Epithelial cell of esophagus (primary cell): ENCODE measurements at places on chromosomes 7 and 10.

GRCh38 chr7:36023033-36023560 lies 130.0 kb upstream of the EEPD1 start:
- no peak for DNase-seq

GRCh38 chr10:70367195-70367796 lies 15.1 kb downstream of the LRRC20 start:
- DNase-seq, result peak; percentile 57

DNA sequence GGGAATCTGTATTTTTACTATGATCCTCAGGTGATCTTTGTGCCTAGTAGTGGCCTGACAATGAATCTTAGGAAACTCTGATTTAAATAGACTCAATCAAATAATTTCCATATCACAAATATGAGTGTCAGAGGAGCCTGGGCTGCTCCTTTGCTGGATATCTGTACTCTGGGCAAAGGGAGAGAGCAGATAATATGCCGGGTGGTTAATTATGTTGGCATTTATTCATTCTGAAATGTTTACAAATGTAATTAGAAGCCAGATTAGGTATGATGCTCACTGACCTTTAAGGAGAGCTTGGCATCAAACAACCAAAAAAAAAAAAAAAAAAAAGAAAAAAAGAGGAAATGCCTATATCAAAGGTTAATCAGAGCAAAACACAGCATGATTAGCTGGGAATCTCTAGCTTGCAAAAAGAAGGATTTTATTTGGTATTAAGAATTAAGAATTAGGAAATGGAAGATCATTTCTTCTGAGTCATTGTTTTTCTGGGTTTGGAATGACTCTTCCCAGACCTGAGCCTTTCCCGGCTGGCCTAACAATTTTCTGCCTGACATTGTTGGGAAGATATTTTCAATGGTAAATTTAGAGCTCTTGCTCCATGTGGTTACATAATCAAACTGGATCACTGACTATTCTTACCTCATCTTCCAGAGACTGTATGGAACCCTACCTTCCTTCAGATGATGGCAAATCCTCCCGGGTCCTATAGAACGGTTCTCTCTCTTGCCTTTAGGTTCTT lies 365.3 kb downstream of the REEP3 start:
- DNase-seq, result no peak

DNA sequence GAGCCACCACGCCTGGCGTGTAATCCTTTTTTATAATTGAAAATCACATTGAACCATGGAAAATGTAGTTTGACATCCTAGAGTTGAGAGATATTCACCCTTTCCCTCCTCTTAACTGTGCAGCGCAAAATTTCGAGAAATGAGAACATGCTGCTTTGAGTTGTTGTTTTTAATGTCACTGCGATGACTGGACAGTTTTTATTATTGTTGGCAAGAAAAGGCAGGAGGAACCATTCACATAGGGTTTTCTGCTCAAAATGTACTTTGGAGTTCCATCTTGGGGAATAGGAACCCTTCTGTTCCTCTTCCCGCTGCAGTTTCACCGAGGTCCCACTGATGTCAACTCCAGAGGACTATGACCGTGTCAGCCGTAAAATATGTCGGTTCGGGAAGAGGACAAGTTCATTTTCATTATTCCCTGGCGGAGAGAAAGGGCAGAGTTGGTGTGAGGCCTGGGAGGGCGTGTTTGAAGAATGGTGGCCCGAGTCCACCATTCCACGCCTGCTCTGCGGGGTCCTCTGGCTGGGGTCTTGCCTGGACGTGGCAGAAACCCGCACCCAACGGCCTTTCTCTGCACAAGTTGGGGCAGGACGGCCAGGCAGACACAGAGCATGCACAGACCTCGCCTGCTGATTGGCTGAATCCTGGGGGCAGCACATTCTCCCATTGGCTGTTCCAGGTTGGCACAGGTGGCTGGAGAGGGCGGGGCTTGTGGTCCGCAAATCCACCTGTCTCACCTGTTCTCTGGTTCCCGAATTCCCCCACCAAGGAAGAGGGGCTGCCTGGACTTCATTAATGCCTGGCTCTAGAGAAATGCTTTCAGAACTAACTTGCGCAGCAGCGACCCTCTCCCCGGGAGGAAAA lies 105.1 kb upstream of the TCF7L2 start:
- DNase-seq, result no peak

- DNase-seq, result no peak
Measured at GRCh38 chr10:106083572-106083971, 1080.9 kb downstream of the SORCS1 start.

- no peak for DNase-seq
Measured at GRCh38 chr7:152931633-152932032, 172.1 kb downstream of the ACTR3B start.

DNA sequence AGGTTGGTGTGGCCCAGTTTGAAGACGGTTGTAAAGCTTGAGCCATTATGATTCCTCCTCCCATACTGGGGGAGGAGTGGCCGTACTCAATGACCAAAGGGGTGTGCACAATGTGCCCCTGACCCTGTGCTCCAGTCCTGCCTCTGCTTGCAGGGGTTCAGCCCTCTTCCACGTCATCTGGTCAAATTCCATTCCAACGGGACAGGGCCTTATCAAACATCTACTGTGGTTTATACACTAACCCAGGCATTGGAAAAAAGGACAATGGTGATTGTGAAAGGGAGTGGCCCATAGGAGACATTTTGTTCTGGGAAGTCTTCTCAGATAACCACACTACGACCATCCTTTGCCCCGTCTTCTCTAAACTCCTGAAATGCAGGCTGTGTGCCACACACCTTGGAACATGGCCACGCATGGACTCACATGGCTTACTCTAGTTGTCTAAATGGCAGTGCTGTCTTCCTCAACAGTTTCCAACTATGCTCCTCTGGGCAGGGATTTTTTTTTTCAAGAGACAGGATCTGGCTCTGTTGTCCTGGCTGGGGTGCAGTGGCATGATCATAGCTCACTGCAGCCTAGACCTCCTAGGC lies 103.0 kb downstream of the JCAD start:
- DNase-seq, result no peak

DNA sequence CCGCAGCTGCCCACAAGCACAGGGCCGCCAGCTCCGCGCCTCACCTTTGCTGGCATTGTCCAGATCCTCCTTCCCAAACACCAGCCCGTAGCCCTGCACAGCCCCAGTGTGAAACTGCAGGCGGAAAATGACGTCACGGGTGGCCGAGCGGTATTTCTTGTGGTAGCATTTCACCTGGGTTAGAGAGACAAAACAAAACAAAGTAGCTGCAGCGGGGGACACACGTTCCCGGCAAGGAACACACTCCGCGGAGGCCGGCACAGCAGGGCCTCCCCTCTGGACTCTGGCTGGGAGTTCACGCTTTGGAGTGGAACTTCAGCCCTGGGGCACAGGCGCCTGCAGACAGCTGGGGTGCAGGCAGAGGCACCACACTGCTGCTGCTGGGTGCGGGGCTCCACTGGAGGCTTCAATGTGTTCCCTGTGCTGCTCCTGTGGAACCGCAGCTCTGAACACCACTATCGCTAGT lies 181.1 kb downstream of the TNS3 start:
- no peak for DNase-seq

DNA sequence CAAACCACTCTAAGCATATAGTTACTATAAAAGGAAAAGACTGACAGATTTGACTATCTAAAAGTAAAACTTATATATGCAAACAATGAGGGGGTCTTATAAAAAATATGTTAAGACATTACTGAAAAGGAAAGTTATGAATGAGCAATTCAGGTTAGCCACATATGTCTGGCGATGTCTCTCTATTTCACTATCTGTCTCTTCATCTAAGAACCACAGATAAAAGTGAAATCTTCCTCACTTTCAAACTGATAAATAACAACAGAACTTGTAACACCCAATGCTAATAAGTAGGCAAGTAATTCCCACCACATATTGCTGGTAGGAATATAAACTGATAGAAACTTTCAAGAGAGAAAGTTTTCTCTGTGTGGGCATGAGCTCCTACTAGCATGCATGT lies 138.2 kb downstream of the CHCHD3 start:
- DNase-seq, result no peak

DNA sequence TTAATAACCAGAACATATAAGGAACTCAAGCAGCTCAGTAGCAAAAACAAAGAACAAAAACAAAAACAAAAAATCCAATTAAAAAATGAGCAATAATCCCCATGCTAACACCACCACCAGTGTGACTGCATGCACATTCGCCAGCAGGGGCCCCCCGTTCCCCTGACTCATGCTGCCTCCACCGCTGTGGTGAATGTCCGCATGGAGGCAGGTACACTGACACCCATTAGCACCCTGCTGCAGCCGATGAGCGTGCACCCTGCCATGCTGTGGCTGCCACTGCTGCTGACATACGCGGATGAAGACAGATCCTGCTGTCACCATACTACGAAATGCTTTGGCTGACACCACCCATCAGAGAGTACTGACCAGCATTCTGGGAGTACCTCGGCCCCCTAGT lies 321.6 kb upstream of the LRRTM3 start:
- DNase-seq, result no peak

DNA sequence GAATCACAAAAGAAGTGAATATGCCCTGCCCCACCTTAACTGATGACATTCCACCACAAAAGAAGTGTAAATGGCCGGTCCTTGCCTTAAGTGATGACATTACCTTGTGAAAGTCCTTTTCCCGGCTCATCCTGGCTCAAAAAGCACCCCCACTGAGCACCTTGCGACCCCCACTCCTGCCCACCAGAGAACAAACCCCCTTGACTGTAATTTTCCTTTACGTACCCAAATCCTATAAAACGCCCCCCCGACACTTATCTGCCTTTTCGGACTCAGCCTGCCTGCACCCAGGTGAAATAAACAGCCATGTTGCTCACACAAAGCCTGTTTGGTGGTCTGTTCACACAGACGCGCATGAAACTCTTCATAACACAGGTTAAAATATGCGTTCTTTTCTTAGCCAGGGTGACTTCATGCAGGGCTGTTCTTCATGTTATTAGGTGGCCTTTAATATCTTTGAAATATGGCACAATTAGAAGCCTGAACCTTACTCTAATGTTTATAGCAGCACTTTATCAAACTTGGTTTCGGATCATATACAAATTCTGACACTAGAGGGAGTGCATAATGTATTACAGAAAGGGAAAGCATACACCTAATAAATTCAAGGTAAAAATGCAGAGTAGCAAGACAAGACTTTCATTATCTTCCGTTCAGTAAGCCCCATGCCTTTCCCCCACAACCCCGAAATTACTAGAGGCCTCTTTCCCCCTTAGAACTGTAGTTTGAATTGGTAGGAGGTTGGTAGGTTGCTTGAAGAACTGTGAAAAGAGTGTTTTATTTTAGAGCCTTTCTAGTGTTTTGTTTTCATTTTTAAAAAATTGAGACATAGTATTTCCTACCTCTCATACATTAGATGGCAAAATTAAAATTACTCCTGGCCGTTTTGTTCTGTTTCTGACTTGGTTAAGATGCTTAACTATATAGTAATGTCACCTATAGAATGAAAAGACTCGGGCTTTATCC lies 117.9 kb downstream of the NPY start:
- DNase-seq, result peak; percentile 44

DNA sequence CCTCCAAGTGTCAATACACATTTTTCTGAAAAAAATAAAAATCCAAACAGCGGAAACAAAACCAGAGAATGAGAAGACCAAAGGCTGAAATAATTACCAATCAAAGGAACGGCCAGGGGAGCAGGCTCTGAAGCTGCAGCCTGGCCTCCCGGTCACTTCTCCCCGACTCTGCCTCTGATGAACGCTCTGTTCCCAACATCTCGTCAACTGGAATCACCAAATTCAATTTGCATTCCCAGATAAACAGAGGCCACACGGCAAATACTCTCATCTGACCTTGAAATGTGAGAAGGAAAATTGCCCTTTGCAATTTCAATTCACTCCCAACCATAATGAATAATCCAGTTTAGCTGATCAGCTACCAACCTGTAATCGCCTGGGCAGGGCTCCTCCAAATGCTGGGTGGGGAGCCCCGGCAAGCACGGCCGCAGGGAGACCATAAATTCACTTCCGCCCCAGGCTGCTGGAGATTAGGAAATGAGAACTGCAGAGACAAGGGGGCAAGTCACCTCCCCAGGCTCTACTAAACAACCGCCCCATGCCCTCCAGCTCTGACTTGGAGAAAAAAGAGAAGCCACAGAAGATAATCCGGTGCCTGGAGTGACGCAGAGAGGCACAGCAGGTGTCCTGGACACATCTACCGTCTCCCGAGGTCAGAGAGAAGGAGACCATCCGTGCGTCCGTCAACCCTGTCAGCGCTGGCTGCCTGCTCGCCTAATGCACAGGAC lies 153.2 kb downstream of the MAD1L1 start:
- no peak for DNase-seq

- DNase-seq, result peak; percentile 63
Measured at GRCh38 chr10:72875250-72876055, 18.1 kb upstream of the OIT3 start.

GRCh38 chr7:39631736-39632308 lies 8.4 kb downstream of the RALA start:
- no peak for DNase-seq
